Natural killer cell (primary cell): ENCODE measurements at places on chromosomes 5 and 9. TPM values are rescaled to one million over a fixed set of nuclear protein-coding genes. Genes with fewer than 3 reads are reported as not detected.

NOXA1 gene
- 7.7 TPM for total RNA-seq

PHF24 gene
- not detected for total RNA-seq

NPM1 gene
- total RNA-seq, result 454 TPM

GRCh38 chr9:9945966-9946365 lies 666.8 kb downstream of the PTPRD start:
- no peak for DNase-seq
- H3K36me3 ChIP-seq, result no peaks in the 10 kb centered on the region
- H3K4me1 ChIP-seq, result no peaks in the 10 kb centered on the region
- H3K27ac ChIP-seq, result no peak overlapping the region
- no peak overlapping the region for H3K4me3 ChIP-seq

- H3K4me1 ChIP-seq, result no peaks in the 10 kb centered on the region
- no peak for DNase-seq
- no peak overlapping the region for H3K27ac ChIP-seq
- no peaks in the 10 kb centered on the region for H3K36me3 ChIP-seq
- H3K4me3 ChIP-seq, result no peak overlapping the region
These were observed 22.4 kb downstream of the LHX6 start for GRCh38 chr9:122206118-122207046.

DNA sequence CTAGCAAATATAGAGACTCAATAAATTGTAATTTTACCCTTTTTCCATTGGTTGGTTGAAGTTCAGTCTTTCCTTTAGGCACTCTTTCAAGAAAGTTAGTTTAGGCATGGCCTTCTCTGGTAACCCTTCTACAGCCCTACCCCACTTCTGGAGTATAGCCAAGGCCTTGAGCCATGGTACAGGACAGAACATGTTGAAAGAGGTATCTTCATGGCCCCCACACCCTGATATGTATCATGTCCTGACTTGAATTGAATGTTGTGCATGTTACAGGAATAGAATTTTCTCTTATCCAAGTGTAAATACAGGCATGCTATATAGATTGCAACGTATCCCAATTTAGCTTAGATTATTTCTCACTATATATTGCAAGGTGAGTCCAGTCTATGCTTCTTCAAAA lies 175.6 kb downstream of the CD180 start:
- DNase-seq, result no peak
- no peaks in the 10 kb centered on the region for H3K4me1 ChIP-seq
- H3K27ac ChIP-seq, result no peak overlapping the region
- H3K4me3 ChIP-seq, result no peak overlapping the region
- no peaks in the 10 kb centered on the region for H3K27me3 ChIP-seq
- no peaks in the 10 kb centered on the region for H3K36me3 ChIP-seq

GRCh38 chr9:108845947-108846346 lies 9.8 kb downstream of the ACTL7B start:
- no peaks in the 10 kb centered on the region for H3K27me3 ChIP-seq
- no peaks in the 10 kb centered on the region for H3K36me3 ChIP-seq
- no peak overlapping the region for H3K4me3 ChIP-seq
- H3K27ac ChIP-seq, result no peak overlapping the region

DNA sequence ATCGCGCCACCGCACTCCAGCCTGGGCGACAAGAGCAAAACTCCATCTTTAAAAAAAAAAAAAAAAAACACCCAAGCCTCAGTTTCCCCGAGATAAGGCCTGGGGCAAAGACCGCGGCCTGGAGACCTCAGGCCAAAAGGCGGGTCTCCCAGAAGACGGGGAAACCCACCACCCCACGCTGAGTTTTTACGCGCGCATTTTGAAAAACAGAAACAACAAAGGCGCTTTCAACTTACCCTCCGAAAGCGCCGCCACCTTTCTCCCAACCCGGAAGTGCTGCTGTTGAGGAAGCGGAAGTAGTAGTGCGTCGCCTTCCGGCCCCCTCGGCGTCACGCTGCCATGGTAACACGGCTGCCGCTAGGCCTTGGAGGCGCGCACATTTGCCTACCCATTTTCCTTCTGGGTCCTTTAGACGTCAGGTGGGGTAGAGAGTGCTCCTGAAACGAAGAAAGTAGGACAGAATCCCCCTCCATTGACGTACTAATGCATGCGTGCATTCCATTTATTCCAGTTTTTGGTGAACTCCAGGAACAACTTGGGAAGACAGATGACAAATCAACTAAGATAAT lies at the start of gene TTF1:
Gene TTF1 (minus strand): TSS at position 287 of the 569 bp plus-strand sequence. CDS start 4,019 bp downstream, outside the sequence.
- DNase-seq, result peak; percentile 98
- H3K4me3 ChIP-seq, result peak within 1 kb of the TSS; percentile 56
- H3K36me3 ChIP-seq, result peaks cover 8% of the 10 kb centered on the region
- peaks cover 43% of the 10 kb centered on the region for H3K4me1 ChIP-seq

GRCh38 chr5:91142386-91142785 lies 240.7 kb downstream of the ARRDC3 start:
- no peak overlapping the region for H3K27ac ChIP-seq
- H3K4me1 ChIP-seq, result peaks cover 5% of the 10 kb centered on the region
